ENCODE measurements at places on chromosomes 4 and X. TPM values are rescaled to one million over a fixed set of nuclear protein-coding genes. Genes with fewer than 3 reads are reported as not detected.

SMIM9 gene
- not detected for total RNA-seq

DNA sequence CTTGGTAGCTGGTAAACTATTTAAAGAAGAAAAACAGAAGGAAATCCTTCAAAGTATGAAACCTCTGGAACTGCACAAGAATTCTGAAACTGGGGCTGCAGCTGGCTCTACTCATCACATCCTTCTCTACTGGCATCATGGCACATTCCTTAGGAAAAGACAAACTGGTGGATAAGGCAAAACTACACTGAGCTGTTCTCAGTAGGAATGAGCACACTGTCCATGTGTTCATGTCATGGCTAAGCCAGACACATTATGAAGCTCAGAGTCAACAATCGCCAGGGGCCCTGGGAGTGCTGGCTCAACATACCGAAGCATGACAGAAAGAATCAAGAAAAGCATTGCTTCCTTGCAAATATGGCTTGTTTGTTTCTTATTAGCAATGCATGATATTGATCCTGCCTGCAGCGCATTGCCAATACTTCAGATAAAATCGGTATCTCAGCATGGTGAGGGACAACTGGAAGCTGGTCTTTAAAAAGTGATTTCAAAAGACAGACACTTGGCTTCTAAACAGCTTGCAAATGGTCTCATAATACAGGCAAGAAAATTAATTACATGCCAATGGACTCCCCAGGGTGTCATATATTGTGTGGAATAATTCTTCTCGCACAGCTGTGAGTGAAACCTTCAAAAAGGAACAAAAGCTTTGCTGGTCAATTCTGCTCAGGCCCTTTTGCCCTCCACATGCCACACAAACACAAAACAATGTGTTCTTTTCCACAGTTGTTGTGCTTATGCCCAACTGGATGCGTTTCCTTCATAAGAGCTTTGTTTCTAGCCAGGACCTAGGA lies 300.2 kb upstream of the VCX start:
- no peak for DNase-seq

DCHS2 gene
- total RNA-seq = 0.27 TPM

DNA sequence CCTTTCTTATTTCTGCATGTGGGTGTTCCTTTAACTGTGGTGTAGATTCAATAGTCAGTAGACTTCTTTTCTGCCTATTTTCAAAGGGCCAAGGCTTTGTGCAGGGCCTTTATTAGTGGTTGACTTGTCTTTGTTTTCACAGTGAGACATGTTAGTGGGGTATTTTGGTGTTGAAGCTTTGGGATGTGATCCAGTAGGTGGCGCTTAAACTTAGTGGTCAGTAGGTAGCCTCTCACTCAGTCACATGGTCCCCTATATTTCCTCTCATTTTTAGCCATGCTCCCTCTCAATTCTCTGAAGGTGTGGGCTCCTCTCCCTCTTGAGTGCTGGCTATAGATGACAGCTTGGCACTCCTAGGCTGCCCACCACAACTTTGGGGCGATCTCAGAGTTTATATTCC lies 23.4 kb upstream of the SLC10A7 start:
- DNase-seq = no peak

DNA sequence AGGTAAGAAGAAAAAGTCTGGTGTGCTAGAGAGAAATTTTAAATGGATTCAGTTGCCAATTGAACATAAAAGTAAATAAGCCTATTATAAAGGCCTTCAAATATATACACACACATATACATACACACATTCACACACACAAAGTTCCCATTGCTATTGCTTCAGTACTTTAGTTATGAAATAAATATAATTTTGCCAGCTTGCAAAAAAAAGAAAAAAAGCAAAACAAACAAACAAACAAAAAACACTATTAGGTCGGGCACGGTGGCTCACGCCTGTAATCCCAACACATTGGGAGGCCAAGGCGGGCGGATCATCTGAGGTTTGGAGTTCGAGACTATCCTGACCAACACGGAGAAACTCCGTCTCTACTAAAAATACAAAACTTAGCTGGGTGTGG lies 80.3 kb downstream of the SPIN4 start:
- DNase-seq = no peak

H2BW2 gene
- not detected for total RNA-seq

DNA sequence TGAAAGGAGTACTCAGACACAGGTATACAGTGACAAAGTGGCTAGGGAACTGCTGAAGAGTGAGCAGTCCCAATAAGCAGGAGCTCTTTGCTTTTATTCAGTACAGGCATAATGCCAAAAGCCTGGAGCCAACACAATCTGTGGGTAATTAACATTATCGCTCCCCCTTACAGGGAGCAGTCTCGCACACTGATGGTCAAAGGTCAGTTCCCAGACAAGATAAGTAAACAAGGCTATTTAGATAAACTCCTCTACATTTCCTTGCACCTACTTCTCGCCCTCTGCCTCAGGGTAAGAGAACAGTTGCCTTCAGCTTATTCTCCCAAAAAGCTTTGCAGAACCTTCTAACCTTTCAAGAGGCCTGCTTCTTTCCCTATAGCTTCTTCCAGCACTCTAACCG lies 73.9 kb upstream of the TAF9B start:
- no peak for DNase-seq

POF1B gene
- 449 TPM for total RNA-seq

NAP1L3 gene
- total RNA-seq = 2.3 TPM

DNA sequence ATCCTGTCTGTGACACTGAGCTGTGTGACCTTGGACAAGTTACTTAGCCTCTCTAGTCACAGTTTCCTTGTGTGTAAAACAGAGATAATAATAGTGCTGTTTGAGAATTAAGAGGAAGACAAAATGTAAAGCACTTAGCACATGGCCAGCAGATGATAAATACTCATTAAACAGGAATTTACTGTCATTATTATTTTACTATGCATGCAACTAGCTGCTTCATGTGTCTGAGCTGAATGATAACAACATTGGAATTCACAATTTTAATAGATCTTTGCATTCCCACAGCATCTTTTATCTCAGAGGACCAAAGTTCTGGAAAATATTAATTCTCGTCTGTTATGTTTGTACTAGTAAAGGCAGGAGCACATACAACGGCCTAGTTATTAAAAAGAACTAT lies 79.2 kb upstream of the TET2 start:
- DNase-seq = no peak

USP17L17 gene
- total RNA-seq = not detected

DNA sequence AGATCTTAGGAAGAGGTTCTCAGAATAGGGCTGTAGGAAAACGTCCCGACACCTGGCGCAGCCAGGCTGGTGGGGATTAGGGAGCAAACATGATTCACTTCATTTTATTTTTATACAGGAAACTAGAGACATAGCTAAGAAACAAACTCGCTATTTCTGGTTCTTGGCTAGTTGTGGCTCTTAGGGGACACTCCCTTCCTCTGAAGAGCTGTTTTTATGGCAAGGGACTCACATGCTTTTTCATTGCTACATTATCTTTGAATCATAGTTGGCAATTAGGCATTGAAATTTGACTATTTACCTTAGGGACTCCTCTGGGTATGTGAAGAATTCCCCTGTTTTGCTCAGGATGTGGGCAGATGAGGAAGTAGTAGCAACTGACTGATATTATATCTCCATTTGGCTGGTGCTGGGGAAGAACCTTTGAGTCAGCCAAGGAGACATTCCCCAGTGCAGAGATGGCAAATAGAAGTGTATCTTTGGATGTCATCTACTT lies 174.5 kb downstream of the SMIM20 start:
- DNase-seq = no peak

GRCh38 chrX:53374222-53374820 lies 48.1 kb downstream of the SMC1A start:
- no peak for DNase-seq

DNA sequence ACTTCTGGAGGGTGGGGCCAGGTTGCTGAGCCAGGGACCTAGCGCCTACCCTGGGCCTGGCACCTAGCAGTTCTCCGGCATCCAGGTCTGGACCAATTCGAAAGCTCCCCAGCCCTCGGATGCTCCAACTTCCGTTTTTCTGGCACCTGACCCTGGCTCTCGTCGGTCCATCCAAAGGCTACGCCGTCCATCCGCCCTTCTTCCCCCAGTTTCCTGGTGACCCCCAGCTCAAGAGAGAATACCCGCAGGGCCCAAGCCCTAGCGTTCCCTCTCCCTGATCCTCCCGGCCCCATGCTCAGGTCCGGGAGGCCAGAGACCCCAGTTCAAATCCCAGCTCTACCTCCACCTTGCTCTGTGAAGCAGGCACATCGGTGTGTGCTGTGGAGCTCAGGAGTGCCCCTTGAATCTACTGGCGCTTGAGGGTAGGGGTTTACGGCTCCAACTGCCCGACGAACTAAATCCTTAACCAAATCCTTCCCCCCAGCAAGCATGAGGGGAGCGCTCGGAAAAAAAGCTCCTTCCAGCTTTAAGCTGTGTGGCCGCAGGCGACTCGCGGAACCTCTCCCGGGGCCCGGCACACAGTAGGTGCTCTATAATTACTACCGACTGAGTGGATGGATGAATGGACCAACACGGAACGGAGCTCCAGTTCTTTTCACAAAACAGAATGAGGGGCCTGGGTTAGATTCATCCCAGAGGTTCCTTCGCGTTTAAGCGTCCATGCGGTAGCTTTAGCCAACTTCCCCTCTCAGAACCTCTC lies 1.1 kb downstream of the CRMP1 start:
- no peak for DNase-seq

DNA sequence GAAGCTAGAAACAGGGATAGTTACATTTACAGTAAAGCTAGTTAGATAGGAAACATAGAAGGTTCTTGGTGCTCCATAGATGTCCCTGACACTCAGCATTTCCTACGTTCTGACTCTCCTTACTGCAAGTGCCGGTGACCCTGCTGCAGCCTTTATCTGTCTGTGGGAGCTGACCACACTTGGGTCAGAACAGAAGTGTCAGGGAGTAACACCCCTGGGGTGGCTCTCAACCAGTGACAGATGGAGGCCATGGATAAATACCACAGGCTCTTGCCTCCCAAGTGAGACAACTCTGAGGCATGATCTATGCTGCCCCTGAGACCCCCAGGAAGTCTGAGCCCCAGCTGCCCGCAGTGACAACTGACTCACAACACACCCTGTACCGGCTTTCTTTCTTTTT lies 69.8 kb downstream of the ANXA3 start:
- no peak for DNase-seq

IL13RA2 gene
- total RNA-seq = 1.5 TPM

SMIM31 gene
- not detected for total RNA-seq

GRCh38 chr4:93042746-93043145 lies 739.0 kb downstream of the GRID2 start:
- DNase-seq = no peak

KLHL4 gene
- total RNA-seq = 0.34 TPM

GRCh38 chrX:16654093-16654492 lies 4.1 kb downstream of the S100G start:
- DNase-seq = no peak

DNA sequence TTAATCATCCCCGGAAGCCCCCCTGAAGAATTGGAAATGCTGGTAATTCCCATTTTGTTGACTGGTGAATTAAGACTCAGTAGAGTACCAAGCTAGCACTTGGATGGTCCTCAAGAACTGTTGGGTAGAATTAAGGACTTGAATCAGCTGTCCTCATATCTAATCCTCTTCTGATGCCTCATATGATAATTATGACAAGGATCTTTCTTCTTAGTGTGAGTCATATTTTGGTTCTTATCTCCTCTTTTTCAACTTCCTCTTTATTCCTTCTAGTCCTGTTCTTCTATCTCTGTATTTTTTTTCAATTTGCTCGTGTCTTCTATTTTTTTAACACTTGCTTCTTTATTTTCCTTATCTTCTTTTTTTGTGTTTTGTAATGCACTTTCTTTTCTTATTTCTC lies 206.3 kb upstream of the ANXA3 start:
- DNase-seq = no peak

ZNF630 gene
- total RNA-seq = 3.5 TPM

DNA sequence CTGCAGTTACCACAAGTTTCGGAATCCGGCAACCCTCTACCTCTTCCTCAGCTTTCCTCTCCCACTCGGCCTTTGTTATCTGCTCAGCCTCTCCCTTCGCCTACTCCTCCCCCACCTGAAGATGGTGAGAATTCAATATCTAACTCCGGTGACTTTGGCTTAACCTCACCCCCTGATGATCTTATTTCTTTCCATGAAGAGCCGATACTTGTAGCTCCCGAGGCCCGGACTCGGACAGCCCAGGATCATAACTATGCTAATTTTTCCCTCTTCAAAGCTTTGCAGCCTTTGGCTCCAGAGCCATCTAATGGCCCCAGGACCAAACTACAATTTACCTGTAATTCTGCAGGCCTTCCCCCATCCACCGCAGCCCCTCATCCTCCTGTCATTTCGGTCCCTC lies 32.0 kb upstream of the MGST2 start:
- DNase-seq = no peak

- DNase-seq = no peak
Measured at GRCh38 chr4:40251366-40251765, 54.5 kb downstream of the RHOH start.

PPARGC1A gene
- 3.4 TPM for total RNA-seq

BGN gene
- 19.8 TPM for total RNA-seq

DNA sequence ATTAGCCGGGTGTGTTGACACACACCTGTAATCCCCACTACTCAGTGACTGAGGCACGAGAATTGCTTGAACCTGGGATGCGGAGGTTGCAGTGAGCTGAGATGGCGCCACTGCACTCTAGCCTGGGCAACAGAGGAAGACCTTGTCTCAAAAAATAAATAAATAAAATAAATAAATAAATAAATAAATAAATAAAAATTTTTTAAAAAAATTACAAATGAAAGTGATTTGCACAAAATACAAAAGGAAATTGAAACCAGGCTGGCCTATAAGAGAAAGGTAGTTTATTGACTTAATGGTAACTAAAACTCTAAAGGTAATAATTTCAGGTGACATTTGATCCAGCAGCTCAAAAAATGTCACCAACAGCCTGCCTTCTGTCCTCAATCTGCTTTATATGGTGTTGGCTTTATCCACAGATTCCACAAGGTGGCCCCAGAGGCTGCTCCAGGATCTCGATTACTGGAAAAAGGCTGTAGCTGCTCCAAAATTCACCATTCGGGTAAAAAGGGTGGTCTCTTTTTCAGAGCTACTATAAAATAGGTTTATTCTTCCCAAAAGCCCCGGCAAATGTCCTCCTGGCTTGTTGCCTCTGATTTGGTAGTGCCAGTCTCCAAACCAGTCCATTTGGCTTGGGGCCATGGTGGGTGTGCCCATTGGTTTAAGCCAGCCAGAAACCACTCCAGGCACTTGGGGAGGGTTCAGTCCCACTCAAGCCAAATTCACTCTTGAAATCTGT lies 61.4 kb upstream of the TRIM2 start:
- peak; percentile 91 for DNase-seq

DNA sequence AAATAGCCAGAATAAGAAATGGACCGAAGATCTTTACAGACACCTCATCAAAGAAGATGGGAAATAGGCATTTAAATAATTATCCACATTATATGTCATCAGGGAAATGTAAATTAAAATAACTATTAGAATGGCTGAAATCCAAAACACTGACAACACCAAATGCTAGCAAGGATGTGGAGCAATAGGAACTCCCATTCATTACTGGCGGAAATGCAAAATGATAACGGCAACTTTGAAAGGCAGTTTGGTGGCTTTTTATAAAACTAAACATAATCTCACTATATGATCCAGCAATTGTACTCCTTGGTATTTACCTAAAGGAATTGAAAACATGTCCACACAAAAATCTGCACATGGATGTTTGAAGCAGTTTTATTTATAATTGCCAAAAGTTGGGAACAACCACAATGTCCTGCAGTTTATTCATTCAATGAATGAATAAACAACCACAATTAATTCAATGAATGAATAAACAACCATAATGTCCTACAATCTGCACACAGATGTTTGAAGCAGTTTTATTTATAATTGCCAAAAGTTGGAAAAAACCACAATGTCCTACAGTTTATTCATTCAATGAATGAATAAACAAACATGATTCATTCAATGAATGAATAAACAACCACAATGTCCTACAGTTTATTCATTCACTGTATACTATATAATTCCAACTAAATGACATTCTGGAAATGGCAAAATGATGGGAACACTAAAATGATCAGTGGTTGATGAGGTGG lies 117.6 kb upstream of the PCDH18 start:
- no peak for DNase-seq

CAPN6 gene
- 0.34 TPM for total RNA-seq
